ENCODE measurements at places on chromosomes 12 and 14.

DNA sequence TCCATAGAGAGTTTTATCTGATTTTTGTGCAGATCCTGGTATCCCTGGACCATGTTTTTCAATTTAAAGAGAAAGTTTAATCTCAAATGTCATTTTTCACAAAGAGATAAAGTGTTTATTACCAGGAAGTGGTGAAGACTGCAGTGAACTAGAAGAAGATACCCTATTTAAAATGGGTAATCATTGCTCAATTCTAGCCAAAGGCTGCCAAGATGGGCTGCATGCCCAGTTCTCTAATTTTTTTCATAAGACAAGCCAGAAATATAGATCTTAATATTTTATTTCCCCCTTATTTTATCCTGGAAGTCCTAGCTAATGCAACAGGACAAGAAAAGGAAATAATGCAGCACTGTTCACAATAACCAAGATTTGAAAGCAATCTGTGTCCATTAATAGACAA, 343.5 kb downstream of the PCNX1 start:
- no peak overlapping the region for H3K4me3 ChIP-seq
- H3K27ac ChIP-seq, result no peak overlapping the region
- DNase-seq, result no peak
- peaks cover 7% of the 10 kb centered on the region for H3K4me1 ChIP-seq
- no peaks in the 10 kb centered on the region for H3K27me3 ChIP-seq

- H3K27me3 ChIP-seq, result no peaks in the 10 kb centered on the region
- DNase-seq, result no peak
- H3K4me3 ChIP-seq, result no peak overlapping the region
Observed at GRCh38 chr12:65324056-65324455, 45.6 kb downstream of the MSRB3 start.

DNA sequence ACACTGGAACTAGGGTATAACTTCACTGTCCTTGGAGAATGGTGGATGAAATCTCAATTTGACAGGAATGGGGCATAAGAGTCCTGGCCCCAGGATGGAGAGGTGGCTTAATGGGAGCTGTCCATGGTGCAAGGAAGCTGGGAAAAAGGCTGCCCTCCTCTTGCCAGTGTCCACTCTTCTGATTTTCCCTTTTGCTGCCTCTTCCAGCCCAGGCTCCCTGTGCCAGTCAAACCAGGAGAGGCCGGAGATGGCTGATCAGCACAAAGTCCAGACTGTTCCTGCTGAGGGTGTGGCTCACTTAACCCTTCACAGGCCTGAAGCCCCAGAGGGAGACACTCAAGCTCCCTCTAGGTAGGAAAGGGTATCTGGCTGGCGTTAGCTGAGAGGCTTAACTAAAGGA, at the start of gene MYO1A:
MYO1A (minus strand) TSS at position 240 of the 400 bp plus-strand sequence. CDS start 1,806 bp downstream, outside the sequence.
- H3K27ac ChIP-seq, result no peak within 1 kb of the TSS
- no peaks in the 10 kb centered on the region for H3K36me3 ChIP-seq
- H3K4me1 ChIP-seq, result no peaks in the 10 kb centered on the region
- DNase-seq, result no peak
- H3K4me3 ChIP-seq, result no peak within 1 kb of the TSS

GRCh38 chr12:37547611-37548010, 769.0 kb upstream of the ALG10B start:
- H3K27ac ChIP-seq, result no peak overlapping the region
- no peak overlapping the region for H3K4me3 ChIP-seq
- no peaks in the 10 kb centered on the region for H3K27me3 ChIP-seq
- H3K36me3 ChIP-seq, result no peaks in the 10 kb centered on the region
- H3K4me1 ChIP-seq, result no peaks in the 10 kb centered on the region
- DNase-seq, result no peak

GRCh38 chr12:105226219-105226618, 9.8 kb downstream of the APPL2 start:
- H3K27ac ChIP-seq, result no peak overlapping the region
- H3K27me3 ChIP-seq, result no peaks in the 10 kb centered on the region
- no peak for DNase-seq
- H3K4me3 ChIP-seq, result no peak overlapping the region
- no peaks in the 10 kb centered on the region for H3K4me1 ChIP-seq

- H3K27ac ChIP-seq, result no peak overlapping the region
- H3K36me3 ChIP-seq, result no peaks in the 10 kb centered on the region
- peaks cover 59% of the 10 kb centered on the region for H3K27me3 ChIP-seq
- no peak overlapping the region for H3K4me3 ChIP-seq
- DNase-seq, result peak; percentile 29
Observed at GRCh38 chr14:73236157-73236556, 1.1 kb upstream of the PAPLN start.
